Kasumi-1 (cell line): ENCODE measurements at places on chromosomes 7 and 10.

DNA sequence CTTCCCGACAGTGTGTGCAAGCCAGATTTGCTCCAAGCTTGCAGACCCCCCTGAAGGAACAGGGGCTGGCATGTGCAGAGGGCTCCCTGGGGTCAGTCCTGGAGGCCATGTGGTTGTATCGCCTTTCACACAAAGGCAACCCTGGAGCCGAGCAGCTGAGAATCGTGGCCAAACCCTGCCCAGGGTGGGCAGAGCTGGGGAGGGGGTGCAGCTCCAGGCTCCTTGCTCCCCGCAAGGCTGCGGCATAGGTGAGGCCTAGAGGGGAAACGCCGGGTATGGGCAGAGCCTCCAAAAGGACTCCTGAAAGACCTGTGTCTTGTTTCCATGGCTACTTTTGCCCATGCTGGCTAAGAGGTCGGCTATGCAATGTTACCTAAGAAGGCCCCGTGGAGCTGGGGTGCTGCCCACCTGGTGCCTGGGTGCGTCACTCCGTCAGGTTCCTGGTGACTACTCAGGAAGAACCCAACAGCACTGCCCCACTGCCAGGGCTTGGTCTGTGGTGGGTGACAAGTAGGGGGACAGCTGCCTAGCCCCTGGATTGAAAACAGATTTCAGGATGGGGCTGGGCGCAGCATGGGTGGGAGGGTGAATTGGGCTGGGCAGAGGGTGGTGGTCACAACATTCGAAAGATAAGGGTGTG is 171.0 kb upstream of the SHH start:
- DNase-seq, result no peak

- no peak for DNase-seq
Observed at GRCh38 chr7:1856161-1856887, 186.2 kb downstream of the ELFN1 start.

- no peak for DNase-seq
Observed at GRCh38 chr10:45432700-45433472, 58.9 kb downstream of the ALOX5 start.

- DNase-seq, result no peak
Observed at GRCh38 chr7:151918510-151918843, 37.8 kb upstream of the GALNTL5 start.

DNA sequence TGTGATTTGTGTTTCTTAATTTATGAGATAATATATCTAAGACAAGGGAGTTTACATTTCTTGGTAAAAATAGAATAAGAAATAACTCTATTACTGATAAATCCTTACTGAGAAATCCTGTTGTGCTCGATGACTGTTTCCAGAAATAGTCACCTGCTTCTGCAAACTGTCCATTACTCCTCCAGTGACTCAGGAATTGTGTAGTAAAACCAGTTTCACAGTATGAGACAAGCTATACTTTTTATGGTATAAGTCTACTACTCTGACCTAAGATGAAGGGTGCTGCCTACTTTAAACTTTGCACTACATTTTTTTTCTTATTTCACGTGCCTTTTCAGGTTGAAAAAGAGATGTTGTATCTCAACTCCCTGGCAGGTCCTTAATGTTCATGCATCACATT is 6.8 kb upstream of the ANKRD22 start:
- no peak for DNase-seq

DNA sequence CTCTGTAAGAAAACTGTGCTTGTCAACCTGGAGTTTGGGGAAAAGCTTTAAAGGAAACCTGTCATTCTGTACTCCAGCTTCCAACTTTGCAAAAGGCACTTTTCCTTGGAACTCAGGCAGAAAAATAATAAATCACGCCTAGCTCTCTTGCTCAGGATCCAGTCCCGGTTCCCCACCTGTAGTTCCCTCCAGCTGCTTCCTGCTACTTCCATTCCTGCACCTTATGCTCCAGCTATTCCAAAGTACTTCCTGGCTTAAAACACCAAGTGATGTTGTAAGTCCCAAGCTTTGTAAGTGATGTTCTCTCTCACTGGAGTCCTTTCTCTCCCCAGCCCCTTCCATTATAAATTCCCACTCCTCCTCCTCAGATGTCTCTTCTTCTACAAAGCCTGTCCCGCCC is 98.6 kb downstream of the GRM8 start:
- DNase-seq, result no peak

DNA sequence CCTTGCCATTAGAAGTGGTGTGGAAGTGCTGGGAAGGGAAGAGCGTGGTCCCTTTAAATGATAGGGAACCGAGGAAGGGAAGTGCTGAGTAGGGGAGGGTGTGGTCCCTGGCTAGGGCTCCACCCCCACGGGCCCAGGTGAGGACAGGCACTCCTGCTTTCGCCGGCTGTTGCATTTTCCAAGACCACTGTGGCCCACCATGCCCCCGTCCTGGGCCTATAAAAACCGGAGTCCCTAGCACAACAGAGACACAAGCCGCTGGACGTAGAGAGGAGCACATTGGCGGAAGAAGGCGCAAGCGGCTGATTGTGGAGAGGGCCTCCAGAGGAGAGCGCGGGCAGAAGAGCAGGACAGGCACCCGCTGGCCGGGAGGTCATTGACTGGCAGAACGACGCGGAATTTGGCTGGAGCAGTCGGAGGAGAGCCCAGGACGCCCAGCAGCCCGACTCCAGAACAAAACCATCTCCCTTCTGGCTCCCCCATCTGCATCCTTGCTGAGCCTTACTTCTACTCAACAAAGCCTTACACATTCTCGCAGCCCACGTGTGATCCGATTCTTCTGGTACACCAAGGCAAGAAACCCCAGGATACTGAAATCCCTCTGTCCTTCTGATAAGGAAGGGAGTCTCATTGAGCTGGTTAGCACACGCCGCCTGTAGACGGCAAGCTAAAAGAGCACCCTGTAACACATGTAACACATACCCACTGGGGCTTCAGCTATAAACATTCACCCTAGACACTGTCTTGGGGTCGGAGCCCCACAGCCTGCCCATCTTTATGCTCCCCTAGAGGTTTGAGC is 146.2 kb upstream of the LYZL1 start:
- DNase-seq, result no peak

- DNase-seq, result peak; percentile 71
Observed at GRCh38 chr7:157339777-157340677, 3.2 kb downstream of the DNAJB6 start.

GRCh38 chr7:7617550-7617949 is 23.0 kb upstream of the UMAD1 start:
- DNase-seq, result no peak

GRCh38 chr10:21926949-21927348 is 76.6 kb downstream of the DNAJC1 start:
- no peak for DNase-seq

DNA sequence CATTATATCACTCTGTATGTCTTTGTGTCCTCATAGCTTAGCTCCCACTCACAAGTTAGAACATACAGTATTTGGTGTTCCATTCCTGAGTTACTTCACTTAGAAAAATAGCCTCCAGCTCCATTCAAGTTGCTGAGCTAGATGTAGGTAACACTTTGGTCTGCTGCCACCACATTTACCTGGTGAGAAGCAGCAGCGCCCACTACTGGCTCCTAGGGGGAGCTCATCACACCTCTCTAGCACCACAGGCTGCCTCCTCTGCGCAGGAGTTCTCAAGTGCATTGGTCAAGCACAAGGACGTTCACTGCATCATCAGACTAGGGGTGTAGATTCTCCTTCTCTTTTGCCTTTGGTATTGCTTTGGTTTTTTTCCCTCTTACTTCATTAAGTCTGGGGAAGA is 530.9 kb upstream of the AUTS2 start:
- DNase-seq, result no peak

GRCh38 chr7:32761451-32762205 is 129.9 kb downstream of the KBTBD2 start:
- no peak for DNase-seq

GRCh38 chr7:16765436-16765859 is 11.9 kb downstream of the TSPAN13 start:
- DNase-seq, result no peak

DNA sequence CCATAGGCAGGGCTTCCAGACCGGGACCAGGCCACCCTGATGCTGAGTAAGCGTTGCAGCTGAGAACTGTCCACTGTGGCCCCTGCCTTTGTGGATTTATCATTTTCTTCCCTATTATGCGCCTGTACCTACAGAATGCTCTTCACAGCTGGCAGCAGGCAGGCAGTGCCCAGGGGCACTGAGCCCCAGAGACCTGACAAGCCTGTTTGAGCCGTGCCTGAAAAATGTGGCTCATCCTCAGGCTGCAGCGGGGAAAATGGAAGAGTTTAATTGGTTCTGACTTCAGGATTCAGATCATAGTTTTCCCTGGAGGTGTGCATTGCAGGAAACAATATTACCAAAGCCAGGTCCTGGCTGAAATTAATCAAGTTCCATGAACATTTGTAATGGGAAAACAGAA is 200.2 kb downstream of the ZNF438 start:
- no peak for DNase-seq

GRCh38 chr10:112132435-112132834 is 51.1 kb downstream of the GPAM start:
- DNase-seq, result no peak

DNA sequence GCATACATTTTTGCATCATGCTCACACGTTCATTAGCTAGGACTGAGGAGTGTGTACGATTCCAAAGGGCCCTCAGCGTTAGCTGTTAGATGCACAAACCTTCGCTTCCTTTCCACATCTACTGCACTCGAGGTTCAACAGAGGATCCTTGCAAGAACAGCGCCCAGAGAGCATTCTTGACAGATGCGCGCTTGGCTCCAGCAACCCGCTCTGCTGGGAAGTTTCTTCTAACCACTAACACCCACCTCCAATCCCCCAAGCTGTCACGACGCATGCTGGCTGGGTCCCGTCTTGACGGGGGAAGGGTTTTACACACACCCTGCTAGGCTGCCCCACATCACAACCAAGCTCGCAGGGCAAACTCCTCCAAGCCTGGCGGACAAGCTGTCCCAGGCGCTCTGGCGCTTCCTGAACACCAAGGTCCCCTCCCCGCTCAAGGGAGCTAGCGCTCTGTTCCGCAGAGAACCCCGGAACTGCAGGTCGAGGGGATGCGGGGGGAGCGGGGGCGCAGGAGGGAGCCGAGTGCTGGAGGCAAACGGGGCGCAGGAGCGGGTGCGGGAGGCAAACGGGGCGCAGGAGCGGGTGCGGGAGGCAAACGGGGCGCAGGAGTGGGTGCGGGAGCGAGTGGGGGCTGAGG is 653 bp upstream of the ADRB1 start:
- DNase-seq, result peak; percentile 90

DNA sequence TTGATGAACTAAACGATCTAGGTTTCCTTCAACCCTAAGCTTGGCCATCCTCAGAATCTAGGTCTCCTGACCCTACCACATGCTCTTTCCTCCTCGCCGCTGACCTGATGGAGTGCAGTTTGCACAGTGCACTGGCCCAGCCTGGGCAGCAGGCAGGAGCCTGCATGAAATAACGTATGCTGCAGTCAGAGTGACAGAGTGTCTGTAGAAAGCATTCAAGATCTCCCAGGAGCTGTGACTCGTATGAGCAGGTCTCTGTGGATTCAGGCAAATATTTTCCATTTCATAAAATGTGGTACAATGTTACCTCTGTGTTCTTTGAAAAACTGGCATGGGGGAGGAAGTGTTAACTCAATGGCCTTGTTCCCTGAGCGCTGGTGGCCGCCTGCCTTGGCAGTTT is 441.8 kb downstream of the RPS24 start:
- no peak for DNase-seq

DNA sequence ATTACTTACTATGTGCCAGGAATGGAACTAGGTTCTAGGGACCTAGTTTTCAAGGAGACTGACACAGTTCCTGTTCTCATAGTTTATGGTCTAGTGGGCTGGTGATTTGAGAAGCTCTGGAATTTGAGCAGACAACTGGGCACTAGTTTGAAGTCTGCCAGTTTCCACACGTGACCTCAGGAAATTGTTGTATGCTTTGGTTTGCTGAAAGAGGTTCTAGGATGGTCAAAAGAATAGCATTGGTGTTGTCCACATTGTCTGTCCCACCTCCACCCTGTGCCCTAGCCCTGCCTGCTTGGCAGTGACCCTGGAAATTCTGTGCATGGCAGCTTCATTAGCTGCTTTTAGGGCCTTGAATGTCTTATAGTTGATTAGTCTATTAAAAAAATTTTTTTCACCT is 28.7 kb downstream of the GBF1 start:
- DNase-seq, result no peak

- DNase-seq, result peak; percentile 53
Observed at GRCh38 chr10:95976362-95977229, 66.8 kb upstream of the CCNJ start.

DNA sequence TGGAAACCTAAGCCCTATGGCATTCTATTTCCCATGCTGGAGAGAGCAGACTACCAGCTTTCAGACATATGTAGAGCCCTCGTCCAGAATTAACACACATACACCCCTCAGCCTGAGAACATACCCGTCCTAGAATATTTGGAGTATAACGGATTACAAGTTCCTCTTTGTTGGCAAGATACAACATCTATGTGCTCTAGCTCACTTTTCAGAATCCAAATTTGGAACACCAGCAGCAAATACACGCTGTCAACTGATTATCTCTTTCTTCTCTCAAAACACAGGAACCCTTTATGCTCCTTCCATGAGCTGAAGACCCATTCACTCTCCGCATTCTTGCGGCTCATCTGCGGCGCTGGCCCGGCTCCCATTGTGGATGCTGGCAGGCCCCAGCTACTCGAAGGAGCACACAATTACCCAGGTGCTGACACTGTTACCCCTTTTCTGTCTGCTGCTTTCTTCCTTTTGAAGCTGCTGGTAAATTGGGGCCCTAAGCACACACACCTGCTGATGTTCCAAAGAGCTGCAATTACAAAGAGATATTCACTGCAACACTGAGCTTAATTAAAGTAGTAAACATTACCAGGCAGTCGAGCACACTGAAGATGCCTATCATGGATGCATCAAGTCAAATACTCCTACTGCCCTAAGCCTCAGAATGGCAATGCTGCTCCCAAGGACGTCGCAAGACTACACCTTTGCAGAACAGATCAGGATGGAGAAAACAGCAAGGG is 70.0 kb downstream of the VOPP1 start:
- no peak for DNase-seq

DNA sequence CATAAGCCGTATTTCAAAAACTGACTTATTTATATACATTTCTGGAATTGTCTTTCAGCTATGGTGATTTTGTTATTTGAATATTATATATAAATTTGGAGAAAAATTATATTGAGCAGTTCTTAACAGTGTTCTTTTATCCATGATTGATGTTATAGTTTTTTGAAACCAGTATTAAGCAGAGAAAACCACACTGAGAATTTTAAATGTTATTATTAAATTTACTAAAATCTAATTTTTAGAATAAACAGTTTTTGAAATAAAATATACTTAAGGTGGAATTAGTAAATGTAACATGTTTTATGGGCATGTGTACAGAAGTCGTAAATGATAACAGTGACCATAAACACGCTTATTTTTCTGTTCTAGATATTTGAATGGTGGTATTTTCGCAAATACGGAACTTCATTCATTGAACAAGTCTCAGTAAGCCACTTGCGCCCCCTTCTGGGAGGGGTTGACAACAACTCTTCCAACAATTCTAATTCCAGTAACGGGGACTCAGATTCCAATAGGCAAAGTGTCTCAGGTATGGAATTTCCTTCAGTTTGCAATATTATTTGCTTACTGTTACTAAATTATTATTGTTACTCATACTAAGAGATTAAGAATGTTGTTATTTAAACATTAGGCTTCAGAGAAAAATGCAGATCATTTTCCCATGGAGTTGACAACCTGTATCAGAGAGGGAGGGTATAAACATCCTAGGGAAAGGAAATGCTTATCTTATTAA is 166.1 kb downstream of the ST7 start:
- peak; percentile 81 for DNase-seq
